Naive thymus-derived CD4-positive, alpha-beta T cell (primary cell): ENCODE measurements at places on chromosomes 3 and 15. TPM values are rescaled to one million over a fixed set of nuclear protein-coding genes. Genes with fewer than 3 reads are reported as not detected.

KBTBD8 gene
- total RNA-seq: 6.6 TPM

ECE2 gene
- not detected for total RNA-seq

CLDN16 gene
- not detected for total RNA-seq

MCF2L2 gene
- total RNA-seq: 0.27 TPM

CHRNA7 gene
- total RNA-seq: not detected

FBXO40 gene
- total RNA-seq: not detected

IL17RB gene
- total RNA-seq: 4.5 and 6.0 TPM in 2 replicates
